ENCODE measurements at places on chromosomes 6 and 20. TPM values are rescaled to one million over a fixed set of nuclear protein-coding genes. Genes with fewer than 3 reads are reported as not detected.

The MDC1 gene
- polyA plus RNA-seq: 16.5 TPM

The GPLD1 gene
- 1.2 TPM for polyA plus RNA-seq

- no peak for DNase-seq
Measured at GRCh38 chr6:12103158-12103557, 91.0 kb downstream of the HIVEP1 start.

The FRK gene
- 2.2 TPM for polyA plus RNA-seq

Data from A549 (cell line).